Stimulated activated CD8-positive, alpha-beta memory T cell treated with anti-CD3 and anti-CD28 coated beads, Interleukin-12 subunit alpha, Interleukin-12 subunit beta, amount 100 ng/mL, for 1 hour (primary cell): ENCODE measurements at places on chromosomes 11 and 22.

DNA sequence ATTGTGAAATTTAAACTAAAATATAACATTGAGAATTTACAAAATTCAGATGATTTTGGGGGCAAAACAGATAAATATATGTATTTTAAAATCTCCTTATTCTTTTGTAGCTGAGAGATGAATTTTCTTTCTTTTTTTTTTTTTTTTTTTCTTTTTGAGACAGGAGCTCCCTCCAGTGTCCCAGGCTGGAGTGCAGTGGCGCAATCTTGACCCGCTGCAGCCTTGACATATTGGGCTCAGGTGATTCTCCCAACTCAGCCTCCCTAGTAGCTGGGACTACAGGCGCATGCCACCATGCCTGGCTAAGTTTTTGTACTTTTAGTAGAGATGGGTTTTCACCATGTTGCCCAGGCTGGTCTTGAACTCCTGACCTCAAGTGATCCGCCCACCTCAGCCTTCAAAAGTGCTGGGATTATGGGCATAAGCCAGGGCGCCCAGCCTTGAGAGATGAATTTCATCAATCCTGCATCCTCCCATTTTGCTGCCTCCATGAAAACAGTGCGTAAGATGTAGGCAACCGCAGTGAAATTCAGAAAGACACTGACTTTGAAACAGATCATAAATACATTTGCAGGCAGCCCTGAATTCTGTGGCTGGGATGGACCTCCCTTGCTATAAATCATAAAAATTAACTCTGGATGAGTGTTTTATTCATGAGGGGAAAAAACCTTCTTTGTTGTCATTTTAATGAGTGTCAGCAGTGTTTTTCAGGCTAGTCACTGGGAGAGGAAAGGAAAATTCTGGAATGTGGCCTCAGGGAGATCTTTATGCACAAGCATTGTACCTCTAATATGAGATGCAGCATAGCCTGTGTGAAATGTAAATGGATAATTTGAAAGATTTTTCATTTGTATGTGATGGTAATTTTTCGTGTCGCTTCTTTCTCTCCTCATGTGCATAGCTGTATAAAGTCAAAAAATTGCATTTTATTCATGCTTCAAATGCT is 14.4 kb downstream of the ELMOD1 start:
- DNase-seq = no peak

- DNase-seq = no peak
Measured at GRCh38 chr11:17640493-17641164, 78.7 kb upstream of the MYOD1 start.

DNA sequence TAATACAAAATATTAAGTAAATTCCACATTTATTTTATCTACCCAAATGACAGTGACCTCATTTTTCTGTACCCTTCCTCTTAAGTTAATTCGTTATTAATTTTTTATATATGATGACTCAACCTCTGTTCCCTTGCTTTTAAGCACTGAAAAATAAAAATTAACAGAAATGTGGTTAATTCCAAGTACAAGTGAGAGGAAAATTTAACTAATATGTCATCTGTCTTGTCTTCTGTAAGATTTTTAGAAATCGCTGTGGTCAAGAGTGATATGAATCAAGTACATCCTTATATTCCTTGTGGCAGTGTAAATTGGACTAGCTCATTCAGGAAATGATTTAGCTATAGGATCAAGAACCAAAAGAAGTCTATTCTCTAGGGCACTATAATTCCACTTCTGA is 74.5 kb downstream of the PDHX start:
- DNase-seq = no peak

DNA sequence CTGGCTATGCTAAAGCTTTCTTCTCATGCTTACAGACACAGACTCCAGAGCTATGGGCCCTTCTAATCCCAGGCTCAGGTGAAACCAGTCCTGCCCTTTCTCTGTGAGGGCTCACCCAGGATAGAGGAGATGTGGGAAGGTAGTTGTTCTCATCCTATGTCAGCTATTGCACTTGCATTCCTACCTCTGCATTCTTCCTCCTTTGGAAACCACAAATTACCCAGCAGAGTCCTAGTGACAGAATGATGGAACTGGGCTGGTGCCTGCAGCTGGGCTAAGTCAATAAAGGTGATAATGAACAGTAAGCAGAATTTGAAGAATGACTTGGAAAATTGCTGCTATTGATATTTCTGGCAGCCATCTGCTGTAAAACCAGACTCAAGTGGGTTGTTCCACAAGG is 560.0 kb downstream of the TMEM135 start:
- DNase-seq = no peak

DNA sequence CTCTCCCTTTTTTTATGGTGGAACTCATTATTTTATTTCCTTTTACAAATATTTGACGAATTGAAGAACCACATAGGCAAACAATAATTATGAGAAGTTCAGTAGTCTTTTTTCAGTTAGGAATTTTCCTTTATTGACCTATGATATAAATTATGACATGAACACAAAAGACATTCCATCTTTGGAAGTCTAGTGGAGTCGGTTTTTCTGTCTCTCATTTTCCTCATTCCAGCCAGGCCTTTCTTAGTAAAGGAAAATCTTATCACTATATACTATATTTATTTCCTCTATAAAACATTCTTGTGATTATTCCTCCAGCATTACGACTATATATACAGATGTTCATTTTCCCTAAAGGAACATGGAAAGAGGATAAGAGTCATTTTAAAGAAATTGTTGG is 1046.1 kb downstream of the DLG2 start:
- no peak for DNase-seq

- no peak for DNase-seq
Measured at GRCh38 chr11:64259533-64260067, 8.3 kb downstream of the PLCB3 start.
